Activated CD4-positive, alpha-beta T cell treated with anti-CD3 and anti-CD28 coated beads, Interleukin-2, amount 10 ng/mL, durations not matched to agents 24 days and 14 days (primary cell): ENCODE measurements at places on chromosomes 13 and 19.

- DNase-seq = no peak
Measured at GRCh38 chr19:18097993-18098890, 664 bp downstream of the MAST3 start.

- no peak for DNase-seq
Measured at GRCh38 chr13:30819136-30819888, 84.0 kb downstream of the ALOX5AP start.

- DNase-seq = no peak
Measured at GRCh38 chr19:51808333-51808986, 13.5 kb downstream of the FPR3 start.

- DNase-seq = no peak
Measured at GRCh38 chr13:50766013-50766412, 77.5 kb downstream of the DLEU7 start.

- DNase-seq = no peak
Measured at GRCh38 chr19:4870025-4870700, 2.7 kb upstream of the PLIN3 start.

DNA sequence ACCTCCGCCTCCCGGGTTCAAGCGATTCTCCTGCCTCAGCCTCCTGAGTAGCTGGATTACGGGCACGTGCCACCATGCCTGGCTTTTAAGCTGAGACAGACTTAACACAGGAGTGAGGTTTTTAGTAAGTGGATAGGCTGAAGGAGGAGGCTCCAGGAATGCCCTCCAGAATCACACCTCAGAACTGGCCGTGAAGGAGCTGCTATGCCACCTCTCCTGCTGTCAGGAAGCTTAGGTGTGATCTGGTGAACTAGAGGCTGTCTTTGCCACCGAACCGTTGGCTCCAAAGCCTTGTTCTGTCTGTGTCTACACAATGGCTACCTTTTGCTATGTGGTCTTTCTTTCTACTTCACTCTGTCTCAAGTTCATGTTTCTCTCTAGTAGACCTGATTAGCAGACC, 4.2 kb downstream of the PDCD2L start:
- no peak for DNase-seq

DNA sequence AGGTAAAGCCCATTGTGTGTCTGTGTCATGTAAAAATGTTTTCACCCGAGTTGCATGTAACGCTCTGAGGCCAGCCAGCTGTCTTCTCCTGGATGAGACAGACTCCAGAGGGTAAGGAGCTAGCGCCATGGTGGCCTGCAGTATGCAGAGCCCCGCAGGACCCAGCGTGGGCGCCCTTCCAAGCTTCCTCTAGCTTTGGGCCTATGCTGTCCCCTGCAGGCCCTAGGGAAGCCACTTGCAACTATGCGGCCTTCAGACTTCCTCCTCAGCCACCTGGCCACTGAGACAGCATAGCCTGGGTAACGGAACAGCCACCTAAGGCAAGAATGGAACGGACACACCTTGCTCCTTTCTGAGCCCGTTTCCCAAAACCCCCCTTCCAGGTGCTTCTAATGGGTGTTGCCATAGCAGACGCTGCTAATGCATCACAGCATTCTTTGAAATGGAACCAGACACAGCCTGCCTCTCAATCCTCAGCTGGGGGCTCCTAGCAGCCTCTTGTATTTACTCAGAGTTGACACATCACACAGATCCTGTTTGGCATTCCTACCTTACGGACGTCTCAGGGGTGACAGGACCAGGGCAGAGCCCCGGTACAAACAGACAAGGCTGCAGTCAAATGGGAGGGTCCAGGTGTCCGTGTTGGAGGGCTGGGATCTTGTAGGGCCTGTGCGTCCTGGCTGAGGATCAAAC, 6.2 kb downstream of the FAM32A start:
- DNase-seq = no peak

DNA sequence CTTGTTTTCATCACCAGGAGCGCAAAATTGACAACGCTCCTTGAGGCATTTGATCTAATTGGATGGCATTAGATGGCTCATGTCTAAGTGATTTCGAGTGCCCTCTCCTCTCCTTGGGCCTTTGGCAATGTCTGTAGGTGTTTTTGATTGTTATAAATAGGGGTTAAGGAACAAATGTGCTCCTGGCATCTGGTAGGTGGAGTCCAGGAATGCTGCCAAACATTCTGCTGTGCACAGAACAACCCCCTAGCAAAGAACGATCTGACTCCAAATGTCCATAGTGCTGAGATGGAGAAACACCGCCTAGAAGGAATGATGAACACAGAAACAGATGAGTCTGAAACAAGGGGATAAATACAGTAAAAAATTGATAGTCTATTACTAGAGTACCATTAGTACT, 68.0 kb upstream of the C1QTNF9B start:
- no peak for DNase-seq

GRCh38 chr13:113898391-113898790, 34.5 kb upstream of the GAS6 start:
- DNase-seq = no peak

GRCh38 chr19:38534574-38534973, 83.2 kb downstream of the MAP4K1 start:
- DNase-seq = no peak

DNA sequence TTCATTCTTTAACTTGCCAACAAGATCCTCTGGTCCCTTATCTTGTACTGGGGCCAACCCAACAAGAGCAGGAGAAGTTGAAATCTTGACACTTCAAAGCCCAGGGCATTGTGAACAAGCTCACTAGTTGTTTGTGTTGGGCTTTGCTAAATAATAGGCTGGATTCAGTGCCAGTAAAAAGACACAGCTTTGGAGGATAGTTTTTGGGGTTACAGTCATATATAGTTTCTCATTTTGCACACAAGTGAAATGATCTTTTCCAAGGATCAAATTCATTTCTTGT, 30.3 kb upstream of the LRCH1 start:
- no peak for DNase-seq

DNA sequence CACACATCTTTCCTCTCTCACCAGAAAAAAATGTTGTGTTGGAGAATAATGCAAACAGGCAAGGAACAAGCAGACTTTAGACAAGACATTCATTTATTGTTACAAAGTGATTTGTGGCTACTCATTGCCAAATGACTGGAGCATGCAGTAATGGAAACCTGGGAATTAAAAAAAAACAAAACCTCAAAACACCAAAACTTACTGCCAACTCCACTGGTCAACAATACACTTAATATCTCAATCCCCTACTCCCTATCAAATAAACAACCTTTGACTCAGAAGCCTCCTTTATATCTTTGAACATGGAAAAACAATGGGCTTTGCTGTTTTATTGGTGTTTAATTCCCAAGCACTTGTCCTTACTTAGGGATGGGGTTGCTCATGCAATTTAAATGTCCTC, 112.8 kb downstream of the POSTN start:
- no peak for DNase-seq

DNA sequence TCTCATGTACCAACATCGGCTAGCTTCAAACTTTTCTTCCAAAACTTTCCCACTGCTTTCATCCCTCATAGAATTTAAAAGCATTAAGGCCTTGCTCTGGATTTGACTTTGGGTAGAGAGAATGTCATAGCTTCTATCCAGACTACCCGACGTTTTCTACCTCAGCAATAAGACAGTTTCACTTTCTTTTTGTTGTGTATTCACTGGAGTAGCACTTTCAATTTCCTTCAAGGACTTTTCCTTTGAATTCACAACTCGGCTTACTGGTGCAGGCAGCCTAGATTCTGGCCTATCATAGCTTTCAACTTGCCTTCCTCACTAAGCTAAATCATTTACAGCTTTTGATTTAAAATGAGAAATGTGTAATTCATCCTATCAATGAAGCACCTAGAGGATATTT, 420.4 kb upstream of the GPC6 start:
- no peak for DNase-seq

GRCh38 chr19:3207461-3208242, 16.8 kb upstream of the CELF5 start:
- no peak for DNase-seq

- DNase-seq = peak; percentile 79
Measured at GRCh38 chr13:99237981-99238662, 20.1 kb downstream of the GPR18 start.

DNA sequence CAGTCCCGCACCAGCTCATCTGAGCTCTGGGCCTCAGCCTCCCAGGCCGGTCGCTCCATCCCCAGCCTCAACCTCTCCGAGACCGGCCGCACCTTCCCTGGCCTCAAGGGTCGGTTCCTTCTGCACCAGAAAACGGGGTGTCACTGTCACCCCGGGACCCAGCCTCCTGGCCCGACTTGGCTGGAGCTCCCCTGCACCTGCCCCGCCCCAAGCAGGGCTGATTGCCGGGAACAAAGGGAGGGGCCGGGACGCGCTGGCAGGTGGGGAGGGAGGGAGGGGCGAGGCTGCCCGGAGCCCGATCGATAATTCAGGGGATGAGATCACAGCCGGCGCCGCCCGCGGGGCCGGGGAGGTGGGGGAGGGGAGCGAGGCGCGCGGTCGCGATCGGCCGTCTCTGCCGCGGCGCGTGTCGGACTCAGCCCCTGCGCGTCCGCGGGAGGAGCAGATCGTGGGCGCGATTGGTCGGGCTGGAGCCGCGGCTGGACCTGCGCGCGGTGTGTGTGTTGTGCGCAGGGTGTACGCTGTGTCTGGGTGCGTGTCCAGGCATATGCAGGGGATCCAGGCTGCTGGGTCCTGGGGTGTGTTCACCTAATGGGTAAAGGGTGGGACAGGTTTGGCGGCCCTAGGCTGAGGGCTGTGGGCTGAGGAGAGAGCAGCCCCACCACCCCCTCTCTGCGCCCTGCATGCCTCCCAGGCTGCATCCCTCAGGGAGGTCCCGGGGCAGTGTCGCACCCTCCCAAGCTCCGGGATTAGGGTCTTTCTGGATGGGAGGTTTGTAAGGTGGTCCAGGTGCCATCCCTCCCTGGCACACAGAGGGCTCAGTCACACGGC, 1.1 kb upstream of the SHC2 start:
- DNase-seq = no peak

- DNase-seq = no peak
Measured at GRCh38 chr19:49918089-49918488, 10.9 kb upstream of the ATF5 start.

DNA sequence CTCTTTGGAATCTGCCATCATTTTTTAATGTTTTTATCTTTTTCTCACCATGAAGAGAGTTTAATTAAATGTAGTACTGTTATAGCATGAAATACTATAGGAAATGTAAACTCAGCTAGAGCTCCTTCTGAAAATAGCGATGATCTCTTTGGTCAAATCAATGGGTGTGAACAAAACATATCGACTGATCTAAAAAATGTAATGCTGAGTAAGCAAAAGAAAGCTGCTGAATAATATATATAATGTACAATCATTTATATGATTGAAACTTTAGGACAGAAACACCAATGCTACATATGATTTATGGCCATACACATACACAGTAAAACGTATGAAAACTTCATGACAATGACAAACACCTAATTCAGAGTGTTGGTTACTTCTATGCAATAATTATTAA, 150.8 kb upstream of the TUBA3C start:
- no peak for DNase-seq

DNA sequence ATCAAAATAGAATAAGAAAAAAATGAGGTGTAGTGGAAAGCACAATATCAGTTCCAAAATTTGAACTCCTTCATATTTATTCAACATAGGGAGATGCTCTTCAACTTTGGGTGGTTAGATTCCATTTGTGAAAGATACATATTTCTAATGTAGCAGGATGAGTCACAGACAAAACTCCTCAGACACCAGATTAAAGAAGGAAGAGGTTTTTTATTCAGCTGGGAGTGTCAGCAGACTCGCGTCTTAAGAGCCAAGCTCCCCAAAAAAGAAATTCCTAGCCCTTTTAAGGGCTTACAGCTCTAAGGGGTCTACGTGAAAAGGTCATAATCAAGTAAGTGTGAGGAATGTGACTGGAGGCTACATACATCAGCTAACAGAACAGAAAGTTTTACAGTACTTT, 6.8 kb upstream of the ZNF765 start:
- no peak for DNase-seq

- no peak for DNase-seq
Measured at GRCh38 chr13:47233734-47234133, 336.9 kb upstream of the HTR2A start.

DNA sequence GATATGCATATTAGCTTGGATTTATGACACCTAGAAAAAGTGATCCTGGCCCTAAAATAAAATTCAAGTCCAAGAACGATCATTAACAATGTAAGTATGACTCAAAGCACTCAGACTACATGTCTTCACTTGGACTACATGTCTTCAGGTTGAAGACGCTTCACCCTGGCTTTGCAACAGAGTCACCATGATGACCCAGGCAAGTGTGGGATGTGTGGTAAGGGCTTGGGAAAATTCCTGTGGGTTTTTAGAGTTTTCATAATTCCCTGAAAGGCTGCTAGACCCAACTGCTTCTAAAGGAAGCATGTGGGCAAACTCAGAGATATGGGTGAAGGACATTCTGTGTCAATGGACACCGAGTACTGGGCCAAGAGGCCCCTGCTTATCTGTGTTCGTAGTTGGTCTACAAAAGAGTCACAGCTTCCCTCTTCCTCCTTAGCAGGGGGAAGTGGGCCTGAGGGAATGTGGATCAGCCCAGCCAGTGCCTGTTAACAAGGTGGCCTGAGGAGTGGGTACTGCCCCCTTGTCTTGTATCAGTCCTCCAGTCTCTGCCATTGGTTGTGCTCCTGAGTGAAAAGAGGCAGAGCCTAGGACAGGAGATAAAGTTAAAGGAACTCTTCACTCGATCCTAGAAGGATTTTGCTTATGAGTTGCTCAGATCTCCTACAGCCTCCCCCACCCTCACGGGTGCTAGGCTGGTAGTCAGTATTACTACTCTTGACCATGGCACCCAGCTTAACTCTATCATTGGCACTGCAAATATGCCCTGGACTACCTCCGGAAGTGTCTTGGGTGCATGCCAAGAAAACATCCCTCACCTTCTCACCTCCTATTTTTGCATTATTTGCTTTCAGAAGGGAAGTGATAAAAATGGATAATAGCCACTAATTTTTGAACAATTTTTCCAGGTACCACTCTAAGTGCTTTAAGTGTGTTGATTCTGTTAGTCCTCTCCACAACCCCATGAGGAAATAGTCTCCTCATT, 406.3 kb downstream of the COG6 start:
- DNase-seq = peak; percentile 50

DNA sequence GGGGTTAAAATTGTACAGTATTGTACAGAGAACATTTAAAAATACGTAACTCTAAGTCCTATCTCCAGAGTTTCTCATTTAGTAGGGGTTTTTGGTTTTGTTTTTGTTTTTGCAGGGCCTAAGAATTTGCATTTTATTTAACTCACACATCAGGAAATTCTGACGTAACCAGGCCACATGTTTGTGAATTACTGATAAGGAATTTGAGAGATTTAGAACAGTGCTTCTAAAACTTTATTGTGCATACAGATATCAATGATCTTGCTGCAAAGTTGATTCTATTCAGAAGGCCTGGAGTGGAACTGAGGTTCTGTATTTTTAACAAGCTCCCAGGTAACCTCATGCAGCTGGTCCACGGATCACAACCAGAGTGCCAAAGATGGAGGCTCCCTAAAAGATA, 49.3 kb downstream of the LIG4 start:
- no peak for DNase-seq

GRCh38 chr13:89514534-89515312, 1832.8 kb upstream of the MIR17HG start:
- DNase-seq = no peak
